ENCODE measurements at places on chromosomes 3 and 15. TPM values are rescaled to one million over a fixed set of nuclear protein-coding genes. Genes with fewer than 3 reads are reported as not detected.
A peak's percentile ranks its signal among the peaks of the same experiment; 100 is the strongest.

DNA sequence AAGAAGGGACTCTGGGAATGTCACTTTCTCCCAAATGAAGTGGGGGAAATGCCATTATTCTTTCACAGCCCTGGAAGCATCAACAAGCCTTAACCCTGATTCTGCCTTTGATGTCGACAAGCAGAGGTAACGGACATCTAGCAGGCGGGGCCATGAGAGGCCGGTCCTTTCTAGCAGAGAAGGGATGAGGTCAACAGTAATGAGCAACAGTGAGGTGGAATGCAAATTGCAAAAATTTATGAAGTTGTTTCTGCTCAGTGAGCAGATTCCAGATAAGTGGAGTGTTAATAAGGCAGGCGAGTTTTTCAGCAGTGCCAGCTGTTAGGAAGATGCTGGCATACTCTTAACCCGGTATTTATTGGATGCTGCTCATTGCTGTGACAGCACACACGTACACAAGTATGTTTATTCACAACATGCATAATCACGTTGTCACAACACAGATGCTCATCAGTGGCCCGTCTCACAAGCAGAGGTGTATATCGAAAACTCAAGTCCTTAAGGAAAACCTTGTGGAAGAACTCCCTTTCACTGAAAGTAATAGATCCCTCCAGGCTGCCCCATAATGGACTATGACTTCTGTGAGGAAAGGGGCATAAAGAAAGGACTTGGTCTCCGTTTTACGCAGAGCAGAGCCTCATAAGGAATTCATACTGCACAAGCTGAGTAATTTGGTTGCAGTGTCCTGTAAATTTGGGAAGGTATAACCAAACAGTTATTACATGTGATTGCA lies 329.0 kb downstream of the IGSF11 start:
- no peak for DNase-seq

DNA sequence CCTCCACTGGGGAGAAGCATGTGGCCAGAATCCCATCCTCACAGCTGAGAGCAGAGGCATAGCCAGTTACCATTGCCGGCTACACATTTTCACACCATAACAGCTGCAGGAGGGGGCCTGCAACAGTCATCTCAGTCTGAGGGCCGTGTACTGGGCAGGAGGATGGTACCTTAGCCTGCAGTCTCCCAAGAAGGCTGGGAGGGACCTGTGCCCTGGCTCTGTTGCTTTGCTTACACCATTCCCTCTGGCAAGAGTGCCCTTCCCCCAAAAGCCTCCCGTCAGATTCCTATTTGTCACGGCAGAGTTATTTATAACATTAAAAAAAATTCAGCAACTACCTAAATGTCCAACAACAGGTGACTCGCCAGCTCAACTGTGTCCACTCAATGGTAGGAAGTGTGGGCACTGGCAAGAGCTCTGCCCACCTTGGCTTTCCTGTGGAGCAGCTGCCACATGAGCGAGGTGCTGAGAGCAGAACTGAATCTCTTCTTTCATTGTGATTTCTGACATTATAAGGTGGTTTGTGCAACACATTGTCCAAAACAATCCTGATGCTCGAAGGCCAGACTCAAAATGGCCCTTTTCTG lies 4.4 kb downstream of the CAMKV start:
- DNase-seq: no peak

- no peak for DNase-seq
These were observed 112.1 kb downstream of the TNIK start for GRCh38 chr3:171348121-171348520.

DNA sequence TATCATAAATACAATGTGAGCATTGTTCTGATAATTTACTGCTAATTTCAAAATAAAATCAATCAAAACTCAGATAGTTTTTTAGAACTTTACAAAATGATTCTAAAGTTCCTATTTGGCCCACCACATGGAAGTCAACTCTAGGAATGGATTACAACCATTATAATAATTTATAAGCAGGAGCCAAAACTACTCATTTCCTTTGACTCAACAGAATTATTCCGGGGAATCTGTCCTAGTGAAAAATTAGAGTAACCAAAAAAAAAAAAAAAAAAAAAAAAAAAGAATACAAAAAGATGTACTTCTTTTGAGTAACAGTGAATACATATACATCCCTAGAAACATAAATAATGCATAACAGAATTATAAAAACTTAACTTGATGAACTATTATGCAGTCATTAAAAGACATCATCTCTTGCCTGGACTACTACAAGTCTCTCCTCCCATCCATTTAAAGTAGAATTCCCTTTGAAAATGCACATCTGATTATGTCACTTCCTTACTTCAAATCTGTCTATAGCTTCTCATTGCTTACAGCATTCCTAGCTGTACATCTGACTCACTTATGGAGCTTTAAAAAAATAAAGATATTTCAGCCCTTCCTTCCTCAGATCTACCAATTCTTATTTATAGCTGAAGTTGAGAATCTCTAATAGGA lies 43.4 kb downstream of the HDGFL3 start:
- no peak for DNase-seq

GRCh38 chr15:75452364-75452864 lies 924 bp upstream of the SIN3A start:
- peak; percentile 89 for DNase-seq

The MOBP gene
- not detected for total RNA-seq

The GOLGA6A gene
- total RNA-seq: 0.21 TPM

The CNTN6 gene
- total RNA-seq: 28.8 TPM

The GOLGA8G gene
- total RNA-seq: not detected
